ENCODE measurements at places on chromosomes 5 and 9.

- DNase-seq: no peak
Observed at GRCh38 chr5:145111420-145111819, 723.7 kb downstream of the PRELID2 start.

GRCh38 chr9:107348836-107349235 lies 65.8 kb downstream of the RAD23B start:
- no peak for DNase-seq

- no peak for DNase-seq
Observed at GRCh38 chr5:6801236-6801635, 88.0 kb downstream of the TENT4A start.

DNA sequence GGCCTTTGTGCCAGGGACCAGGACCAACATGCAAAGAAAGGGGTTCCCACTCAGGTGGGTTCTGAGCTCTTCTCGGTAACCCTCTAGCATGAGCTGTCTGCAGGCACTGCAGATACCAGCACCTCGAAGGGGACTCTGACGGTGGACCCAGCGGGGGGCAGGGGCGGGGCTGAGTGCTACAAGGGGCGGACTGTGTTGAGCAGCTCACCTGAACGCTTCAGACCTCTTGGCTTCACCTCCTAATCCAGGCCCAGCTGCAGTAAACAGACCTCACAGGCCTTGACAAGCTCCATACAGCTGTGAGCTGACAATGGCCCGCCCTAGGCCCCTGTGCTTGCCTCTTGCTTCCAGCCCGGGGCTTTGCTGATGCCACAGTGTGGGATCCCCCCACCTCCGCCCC lies 48.4 kb downstream of the C9orf50 start:
- no peak for DNase-seq

DNA sequence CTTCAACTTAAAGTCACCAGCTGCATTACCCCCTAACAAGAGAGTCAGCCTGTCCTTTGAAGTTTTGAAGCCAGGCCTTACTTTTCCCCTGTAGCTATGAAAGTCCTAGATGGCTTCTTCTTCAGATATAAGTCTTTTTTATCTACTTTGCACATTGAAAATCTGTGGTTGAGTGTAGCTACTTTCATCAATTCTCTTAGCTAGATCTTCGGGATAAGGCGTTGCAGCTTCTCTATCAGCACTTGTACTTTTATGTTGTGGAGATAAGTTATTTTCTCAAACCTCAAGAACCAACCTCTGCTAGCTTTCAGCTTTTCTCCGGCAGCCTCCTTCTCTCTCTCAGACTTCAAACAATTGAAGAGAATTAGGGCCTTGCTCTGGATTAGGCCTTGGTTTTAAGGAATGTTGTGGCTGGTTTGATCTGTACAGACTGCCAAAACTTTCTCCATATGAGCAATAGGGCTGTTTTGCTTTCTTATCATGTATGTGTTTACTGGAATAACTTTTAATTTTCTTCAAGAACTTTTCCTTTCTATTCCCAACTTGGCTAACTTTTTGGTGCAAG lies 21.6 kb downstream of the CATSPER3 start:
- DNase-seq: no peak

GRCh38 chr5:11130131-11130530 lies 369.1 kb upstream of the DAP start:
- no peak for DNase-seq

- DNase-seq: no peak
Observed at GRCh38 chr9:110994771-110995241, 43.5 kb downstream of the LPAR1 start.

GRCh38 chr9:98241357-98242300 lies 13.8 kb downstream of the TBC1D2 start:
- no peak for DNase-seq

- DNase-seq: no peak
Observed at GRCh38 chr9:112170235-112170634, 4.9 kb downstream of the SUSD1 start.

DNA sequence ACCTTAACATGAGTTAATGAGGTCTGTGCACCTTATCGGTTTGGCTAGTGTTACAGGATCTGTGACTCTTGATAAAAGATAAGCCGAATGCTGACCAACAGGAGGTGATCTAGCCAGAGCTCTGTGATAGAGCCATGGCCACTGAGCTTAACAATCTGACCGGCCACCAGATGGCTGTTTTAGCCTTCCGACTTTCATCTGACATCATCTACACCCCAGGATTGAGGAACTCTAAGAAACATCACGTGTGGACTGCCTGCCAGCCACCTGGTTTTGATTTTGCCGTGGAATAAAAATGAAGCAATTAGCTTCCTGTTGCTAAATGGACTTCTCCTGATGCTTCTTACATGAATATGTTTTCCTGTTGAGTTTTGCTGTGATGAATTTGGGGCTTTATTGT lies 281.3 kb downstream of the CEMIP2 start:
- DNase-seq: no peak

DNA sequence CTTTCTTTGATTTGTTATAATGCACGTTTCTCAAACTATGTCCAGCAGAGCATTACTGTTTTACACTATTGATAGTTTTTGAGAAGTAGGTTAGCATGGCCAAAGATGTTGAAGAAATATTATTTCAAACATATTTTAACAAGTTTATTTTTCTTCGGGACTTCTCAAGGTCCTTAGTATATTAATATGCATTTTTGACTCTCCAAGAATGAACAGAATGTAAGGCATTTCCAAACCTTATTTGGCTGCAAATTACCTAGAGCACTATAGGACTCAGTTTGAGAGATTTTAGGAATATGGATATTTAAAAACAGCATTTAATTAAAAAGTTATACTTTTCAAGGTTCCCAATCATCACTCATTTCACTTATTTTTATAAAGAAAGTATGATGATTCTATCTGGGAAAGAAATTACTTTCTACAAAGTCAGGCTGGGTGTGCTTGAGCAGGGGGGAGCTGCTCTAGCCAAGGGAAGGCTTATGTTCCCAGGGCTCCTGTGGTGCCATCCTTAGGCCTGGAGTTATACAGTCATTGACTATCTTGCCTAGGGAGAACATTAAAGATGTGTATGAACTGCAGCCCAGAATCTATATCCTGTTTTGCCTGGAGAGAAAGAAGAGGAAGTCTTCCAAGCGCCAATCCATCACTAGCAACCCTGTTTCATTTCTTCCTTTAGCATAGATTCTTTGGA lies 27.6 kb upstream of the NREP start:
- DNase-seq: no peak

- no peak for DNase-seq
Observed at GRCh38 chr5:95801532-95801931, 21.0 kb downstream of the GLRX start.

DNA sequence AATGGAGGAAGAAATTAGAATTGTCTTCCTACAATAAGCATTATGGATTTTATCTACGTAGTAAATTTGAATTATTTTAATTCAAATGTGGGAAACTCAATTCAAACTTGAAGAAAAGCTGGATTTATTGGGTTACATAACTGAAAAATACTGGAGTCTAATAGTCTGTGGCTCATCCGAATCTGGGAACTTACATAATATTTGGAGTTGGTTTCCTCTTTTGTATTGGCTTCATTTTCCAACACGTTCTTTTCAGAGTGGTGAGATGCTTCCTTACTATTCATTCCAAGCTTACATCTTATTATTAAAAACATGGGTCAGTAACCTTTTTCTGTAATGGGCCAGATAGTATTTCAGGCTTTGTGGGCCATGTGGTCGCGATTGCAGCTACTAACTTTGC lies 164.8 kb downstream of the ARHGAP26 start:
- no peak for DNase-seq

GRCh38 chr9:82456642-82457041 lies 468.1 kb downstream of the SPATA31D1 start:
- DNase-seq: no peak

DNA sequence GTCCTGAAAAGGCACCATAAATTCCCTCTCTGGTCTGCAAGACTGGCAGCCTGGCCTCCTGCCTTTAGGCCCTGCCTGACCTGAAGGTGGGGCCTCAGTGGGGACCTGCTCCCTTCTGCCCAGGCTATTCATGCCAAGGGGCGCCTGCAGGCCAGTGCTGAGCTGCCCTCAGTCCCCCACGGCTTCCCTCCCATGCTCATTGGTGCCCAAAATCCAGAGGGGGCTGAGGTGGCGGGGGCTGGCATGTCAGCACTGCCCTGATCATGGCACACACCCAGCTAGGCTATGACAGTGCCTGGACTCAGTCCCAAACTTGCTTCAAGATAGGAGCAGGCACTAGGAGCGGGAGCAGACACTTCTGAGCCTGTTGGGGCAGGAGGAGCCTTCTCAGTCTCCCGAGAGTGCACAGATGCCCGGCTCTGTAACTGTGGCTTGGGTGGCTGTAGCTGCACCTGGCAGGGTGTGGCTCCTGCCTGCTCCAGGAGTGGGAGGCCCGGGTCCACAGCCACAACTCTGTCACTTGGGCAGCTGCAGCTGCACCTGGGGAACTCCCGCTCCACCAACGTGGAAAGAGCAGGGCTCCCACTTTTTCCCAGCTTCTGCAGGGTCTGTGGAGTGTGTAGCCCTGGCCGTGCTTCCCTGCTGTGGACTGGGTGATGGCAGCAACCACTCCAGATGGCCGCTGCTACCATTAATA lies 49.0 kb downstream of the NDUFAF2 start:
- DNase-seq: no peak

GRCh38 chr5:42811591-42812446 lies at the start of gene SELENOP:
Gene SELENOP (minus strand): TSS chr5:42811892. CDS start chr5:42808353, 3,539 bp downstream.
- DNase-seq: no peak

- DNase-seq: no peak
Observed at GRCh38 chr9:81112627-81113452, 576.5 kb downstream of the TLE1 start.

DNA sequence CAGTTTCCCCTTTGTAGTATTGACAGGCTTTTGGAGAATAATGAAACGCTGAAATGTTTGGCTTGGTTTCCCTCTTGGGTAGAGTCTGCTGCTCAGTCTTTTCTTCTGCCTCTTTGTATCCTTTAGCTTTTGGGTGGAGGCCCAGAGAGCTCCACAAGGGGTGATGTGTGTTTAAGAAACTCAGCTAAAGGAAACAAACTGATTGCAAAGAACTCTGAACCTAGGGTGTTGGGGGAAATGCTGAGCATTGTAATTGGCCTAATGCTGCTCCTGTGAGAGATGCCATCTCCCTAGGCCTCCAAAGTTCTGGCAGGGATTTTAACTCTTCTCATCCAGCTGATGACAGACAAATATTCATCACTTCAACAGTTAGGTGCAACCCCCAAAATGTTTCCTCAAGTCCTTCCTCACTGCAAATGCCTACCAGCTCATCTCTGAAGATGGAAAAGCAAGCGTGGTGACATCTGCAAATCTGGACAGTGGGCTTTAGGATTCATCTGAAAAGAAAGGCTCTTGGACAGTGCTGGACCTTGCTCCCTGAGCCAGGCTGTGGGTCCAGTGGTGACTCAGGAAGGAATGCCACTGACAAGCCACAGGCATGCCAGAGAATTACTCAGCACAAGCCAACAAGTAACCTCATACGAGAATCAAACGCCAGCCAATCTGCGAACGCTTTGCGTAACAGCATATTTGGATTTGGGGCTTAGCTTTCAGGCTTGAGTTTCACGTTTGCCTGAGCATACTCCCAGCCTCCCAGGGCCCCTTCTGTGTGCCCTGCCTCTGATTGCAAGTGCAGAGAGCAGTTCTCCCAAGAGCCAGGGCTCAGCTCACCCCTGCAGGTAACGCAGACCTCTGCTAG lies 30.5 kb upstream of the ZSWIM6 start:
- DNase-seq: no peak

GRCh38 chr9:15157381-15157780 lies 149.6 kb downstream of the TTC39B start:
- DNase-seq: no peak

- no peak for DNase-seq
Observed at GRCh38 chr5:113448252-113448651, 13.5 kb upstream of the TSSK1B start.

DNA sequence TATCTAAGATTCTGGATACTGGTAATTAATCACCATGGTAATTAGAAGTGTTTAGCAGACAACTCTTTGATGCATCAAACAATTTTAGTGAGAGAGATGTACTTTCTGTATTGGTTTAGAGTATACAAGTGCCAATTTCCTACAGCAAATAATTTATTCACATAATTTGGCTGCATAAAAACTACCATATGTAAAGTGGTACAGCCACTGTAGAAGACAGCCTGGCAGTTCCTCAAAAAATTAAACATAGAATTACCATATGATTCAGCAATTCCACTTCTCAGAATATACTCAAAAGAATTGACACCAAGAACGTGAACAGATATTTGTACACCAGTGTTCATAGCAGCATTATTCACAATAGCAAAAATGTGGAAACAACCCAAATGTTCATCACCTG lies 36.2 kb downstream of the PHAX start:
- no peak for DNase-seq

DNA sequence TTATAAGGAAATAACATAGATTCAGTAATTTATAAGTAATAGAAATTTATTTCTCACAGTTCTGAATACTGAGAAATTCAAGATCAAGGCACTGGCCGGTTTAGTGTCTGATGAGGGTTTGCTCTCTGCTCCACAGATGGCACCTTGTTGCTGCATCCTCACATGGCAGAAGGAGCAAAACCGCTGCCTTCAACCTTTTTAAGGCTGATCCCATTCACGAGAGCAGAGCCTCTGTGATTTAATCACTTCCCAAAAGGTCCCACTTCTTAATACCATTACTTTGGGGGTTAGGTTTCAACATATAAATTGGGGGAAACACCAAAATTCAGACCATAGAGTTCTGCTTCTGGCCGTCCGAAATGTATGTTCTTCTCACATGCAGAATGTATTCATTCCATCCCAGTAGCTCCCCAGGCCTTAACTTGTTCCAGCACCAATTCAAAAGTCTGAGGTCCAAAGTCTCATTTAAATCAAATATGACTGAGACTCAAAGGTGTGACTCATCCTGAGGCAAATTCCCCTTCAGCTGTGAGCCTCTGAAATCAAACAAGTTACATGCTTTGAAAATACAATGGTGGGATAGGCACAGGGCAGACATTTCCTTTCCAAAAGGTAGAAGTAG lies 30.6 kb downstream of the BAAT start:
- DNase-seq: no peak

DNA sequence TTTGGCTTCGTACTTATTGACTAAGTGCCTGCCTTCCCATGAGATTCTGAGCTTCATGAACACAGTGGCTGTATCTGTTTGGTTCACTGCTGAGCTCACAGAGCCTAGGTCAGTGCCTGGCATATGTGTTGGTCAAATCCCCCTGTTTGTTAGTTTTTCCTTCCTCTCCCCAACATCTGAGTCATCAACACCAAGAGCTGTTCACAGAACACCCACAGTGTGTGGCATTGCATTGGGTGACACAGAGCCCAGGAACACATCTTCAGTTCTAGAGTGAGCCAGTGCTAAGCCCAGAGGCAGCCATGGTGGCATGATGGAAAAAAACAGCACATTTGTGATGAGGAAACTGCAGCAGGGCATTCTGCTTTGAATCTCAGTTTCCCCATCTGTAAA lies 294.6 kb downstream of the SEC61B start:
- no peak for DNase-seq

GRCh38 chr5:90792725-90793124 lies 234.1 kb downstream of the ADGRV1 start:
- no peak for DNase-seq
